ENCODE measurements at places on chromosomes 11 and 22.
A peak's percentile ranks its signal among the peaks of the same experiment; 100 is the strongest.

DNA sequence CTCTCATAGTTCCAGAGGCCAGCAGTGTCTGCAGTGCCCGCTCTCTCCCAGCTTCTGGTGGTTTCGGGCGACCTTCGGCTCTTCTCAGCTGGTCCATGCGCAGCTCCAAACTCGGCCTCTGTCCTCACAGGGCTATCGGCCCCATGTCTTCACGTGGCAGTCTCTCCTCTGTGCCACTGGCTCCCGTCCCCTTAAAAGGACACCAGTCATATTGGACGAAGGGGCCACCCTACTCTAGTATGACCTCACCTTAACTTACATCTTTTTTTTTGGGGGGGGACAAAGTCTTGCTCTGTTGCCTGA lies 13.8 kb downstream of the LTO1 start:
- no peak for DNase-seq

- peak; percentile 70 for DNase-seq
These were observed 549.1 kb downstream of the MN1 start for GRCh38 chr22:27252282-27253049.

- no peak for DNase-seq
These were observed 160.5 kb upstream of the DDI1 start for GRCh38 chr11:103875855-103876510.

DNA sequence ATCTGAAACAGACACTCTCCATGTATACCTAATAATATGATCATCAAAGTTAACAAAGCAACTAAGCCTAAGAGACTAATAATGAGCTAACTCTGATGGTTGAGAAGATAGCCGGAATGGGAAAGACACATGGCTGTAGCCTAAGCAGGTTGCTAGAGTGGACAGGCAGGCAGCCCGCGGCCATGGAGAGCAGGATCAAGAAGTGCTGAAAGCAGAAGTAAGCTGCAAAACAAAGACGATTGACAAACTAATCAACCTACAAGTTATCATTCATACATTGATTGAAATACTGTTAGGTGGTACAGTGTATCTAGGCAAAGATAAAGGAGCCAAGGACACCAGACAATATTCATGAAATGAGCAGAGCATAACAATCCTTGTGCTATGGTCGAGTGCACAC lies 29.3 kb downstream of the SLN start:
- no peak for DNase-seq

- peak; percentile 34 for DNase-seq
These were observed 346.6 kb downstream of the AASDHPPT start for GRCh38 chr11:106424111-106424510.

DNA sequence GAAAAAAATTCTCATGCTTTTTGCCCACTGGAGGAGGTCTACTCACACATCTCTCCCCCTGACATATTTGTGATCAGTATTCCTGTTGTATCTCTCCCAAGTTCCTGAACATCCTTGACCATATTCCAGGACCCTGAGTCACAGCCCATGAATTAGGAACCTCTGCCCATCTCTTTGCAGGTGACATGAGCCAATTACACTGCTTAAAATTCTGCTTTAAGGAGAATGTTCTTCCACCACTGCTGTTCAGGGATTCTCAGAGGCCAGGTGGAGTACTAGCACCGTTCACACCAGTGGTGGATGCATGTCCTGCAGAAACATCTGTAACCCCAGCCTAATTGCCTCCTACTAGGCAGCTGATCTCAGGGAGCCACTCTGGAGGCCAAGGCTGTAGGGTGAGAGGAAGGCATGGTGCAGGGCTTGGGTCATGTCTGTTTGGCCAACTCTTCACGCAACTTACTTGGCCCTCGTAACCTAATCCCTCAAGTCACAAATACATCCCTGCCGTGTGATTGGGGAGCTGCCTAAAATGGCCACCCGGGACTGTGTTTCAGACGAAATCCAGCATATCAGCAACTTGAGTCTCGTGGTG lies 104.8 kb downstream of the GGTLC2 start:
- no peak for DNase-seq

DNA sequence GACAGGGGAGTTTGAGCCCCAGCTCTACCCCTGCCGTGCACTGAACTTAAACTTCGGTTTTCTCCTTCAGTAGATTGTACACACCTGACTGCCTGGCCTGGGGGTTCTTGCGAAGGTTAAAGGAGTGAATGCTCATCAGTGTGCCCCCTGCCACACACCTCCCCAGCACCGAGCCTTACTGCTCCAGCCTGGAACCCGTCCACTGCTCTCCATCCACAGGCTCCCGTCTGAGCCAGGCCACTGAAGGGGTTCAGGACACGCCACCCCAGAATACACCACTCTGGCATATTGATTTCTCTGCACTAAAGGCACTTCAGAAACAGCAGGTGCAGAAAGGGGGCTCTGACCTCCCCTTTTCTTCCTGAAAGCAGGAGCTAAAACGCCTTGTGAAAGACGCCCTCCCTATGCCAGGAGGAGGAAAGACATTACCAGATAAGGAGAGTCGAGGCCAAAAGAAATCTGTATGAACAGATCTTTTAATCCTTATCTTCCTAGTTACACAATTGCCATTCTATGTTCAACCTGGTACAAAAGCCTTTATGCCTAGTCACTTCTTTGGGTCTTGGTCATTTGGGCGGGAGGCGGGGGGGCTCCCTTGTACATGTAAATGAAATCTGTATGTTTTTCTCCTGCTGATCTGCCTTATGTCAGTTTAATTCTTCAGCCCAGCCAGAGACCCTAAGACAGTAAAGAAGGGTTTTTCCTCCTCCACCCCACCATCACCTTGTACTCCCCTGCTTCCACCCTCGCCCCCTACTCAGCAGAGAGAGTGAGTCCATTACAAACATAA lies 1.9 kb upstream of the SSTR3 start:
- DNase-seq: no peak

DNA sequence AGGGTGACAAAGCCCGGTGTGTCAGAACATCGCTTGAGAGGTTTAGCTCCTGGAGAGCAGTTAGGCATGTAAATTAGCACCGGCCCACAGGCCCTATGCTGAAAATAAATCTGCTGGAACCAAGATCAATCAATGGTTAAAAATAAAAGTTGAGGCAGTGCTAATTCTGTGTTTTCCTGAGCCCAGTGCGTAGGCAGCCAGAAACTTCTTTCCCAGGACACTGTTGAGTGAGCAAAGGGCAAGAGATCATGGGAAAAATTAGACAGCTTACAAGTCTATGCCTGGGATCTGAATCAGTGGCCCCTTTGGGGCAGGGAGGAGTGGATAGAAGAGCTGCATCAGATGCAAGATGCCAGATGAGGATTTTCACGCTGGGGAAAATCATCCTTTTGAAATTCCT lies 539.2 kb downstream of the BUD13 start:
- DNase-seq: no peak

- DNase-seq: peak; percentile 59
These were observed 5.8 kb downstream of the PIWIL3 start for GRCh38 chr22:24768537-24769374.

- no peak for DNase-seq
These were observed 79.5 kb downstream of the RAB30 start for GRCh38 chr11:82992223-82992622.

- peak; percentile 12 for DNase-seq
These were observed 348.5 kb downstream of the TBC1D22A start for GRCh38 chr22:47110817-47111443.

- no peak for DNase-seq
These were observed 369 bp downstream of the DHCR7 start for GRCh38 chr11:71447791-71448256.

DNA sequence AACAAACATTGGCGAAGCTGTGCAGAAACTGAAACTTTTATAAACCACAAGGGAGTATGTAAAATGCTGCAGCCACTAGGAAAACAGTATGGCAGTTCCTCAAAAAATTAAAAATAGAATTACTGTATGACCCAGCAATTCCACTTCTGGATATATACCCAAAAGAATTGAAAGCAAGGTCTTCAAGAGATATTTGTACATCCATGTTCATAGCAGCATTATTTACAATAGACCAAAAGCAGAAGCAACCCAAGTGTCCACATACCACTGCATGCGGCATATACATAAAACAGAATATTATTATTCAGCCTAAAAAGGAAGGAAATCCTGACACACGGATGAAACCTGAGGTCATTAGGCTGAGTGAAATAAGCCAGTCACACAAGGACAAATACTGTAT lies 85.8 kb downstream of the RELT start:
- DNase-seq: no peak

GRCh38 chr11:66692446-66692845 lies 14.8 kb upstream of the RBM4B start:
- DNase-seq: no peak

DNA sequence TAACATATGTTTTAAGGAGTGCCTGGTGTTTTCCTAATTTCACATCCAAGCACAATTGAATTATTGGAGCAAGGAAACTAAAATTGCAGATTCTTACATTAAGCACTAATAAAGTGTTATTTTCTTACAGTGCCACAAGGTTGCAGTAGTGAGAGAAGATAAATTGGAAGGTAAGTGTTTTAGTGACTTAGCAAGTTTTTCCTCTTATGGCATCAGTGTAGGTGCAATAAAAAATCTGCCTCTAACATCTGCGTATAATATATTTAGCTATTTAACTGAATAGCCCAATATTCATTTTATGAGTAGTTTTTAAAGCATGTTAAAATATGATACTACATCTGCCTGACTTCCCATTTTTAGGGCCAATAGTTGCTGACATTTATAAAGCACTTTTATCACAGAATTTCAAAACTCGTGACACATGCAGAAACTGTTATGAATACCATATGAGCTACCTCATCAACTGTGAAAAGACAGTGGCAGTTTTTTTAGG lies 19.0 kb downstream of the POLD3 start:
- peak; percentile 75 for DNase-seq

GRCh38 chr22:30220338-30221012 lies 26.1 kb downstream of the LIF start:
- DNase-seq: no peak

DNA sequence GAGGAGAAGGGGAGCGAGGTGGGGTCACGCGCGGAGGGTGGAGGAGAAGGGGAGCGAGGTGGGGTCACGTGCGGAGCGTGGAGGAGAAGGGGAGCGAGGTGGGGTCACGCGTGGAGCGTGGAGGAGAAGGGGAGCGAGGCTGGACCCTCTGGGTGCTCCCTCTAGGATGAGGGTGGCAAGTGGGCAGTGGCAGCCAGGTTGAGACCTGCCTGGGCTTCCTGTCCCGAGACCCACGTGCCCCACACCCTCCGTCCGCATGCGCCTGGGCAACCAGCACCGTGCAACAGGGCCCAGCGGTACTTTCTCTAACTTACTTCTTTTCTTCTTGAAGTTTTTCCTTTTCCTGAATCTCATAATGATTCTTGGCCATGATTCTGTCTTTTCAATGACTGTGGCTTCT lies 11.1 kb downstream of the MRPL21 start:
- no peak for DNase-seq

GRCh38 chr11:61160487-61161189 lies 588 bp downstream of the VPS37C start:
- DNase-seq: no peak

DNA sequence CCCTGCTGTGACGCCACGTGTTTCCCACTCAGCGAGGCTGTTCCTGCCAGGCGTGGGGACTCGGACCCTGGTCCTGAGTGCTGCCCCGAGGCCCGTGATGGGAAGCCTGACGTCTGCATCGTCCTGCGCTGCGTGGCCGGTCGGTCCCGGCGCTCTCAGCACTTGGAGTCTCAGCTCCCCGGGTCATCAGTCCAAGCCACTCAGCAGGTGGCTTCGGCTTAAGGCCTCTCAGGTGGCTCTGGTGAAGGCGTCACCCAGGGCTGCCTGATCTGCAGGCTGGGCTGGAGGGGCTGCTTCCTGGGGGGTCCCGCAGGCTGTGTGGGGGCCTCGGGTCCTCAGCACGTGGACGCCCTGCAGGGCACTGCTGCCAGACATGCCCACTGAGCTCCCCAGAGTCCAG lies 35.3 kb downstream of the BRSK2 start:
- DNase-seq: no peak

DNA sequence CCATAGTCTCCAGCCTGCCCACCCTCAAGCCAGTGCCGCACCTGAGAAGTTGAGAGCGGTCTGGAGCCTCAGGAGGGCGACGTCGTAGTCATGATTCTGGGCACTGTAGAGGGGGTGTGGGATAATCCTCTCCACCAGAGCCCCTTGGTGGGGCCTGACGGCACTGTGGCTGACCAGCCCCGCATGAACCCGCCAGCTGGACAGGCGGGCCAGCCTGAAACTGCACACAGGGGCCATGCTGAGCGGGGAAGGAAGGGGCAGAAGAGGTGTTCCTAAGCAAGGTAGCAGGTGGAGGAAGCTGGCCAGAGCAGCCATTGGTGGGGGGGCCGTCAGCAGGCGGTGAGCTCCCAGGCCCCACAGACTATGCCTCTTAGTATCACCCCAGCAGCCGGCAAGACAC lies 13.1 kb downstream of the TMPRSS5 start:
- no peak for DNase-seq

GRCh38 chr22:20589614-20590476 lies 82.4 kb downstream of the MED15 start:
- DNase-seq: no peak

- DNase-seq: no peak
These were observed 32.3 kb downstream of the LINC01488 start for GRCh38 chr11:69513663-69514224.

- DNase-seq: no peak
These were observed 330 bp downstream of the ACP2 start for GRCh38 chr11:47248304-47248663.

DNA sequence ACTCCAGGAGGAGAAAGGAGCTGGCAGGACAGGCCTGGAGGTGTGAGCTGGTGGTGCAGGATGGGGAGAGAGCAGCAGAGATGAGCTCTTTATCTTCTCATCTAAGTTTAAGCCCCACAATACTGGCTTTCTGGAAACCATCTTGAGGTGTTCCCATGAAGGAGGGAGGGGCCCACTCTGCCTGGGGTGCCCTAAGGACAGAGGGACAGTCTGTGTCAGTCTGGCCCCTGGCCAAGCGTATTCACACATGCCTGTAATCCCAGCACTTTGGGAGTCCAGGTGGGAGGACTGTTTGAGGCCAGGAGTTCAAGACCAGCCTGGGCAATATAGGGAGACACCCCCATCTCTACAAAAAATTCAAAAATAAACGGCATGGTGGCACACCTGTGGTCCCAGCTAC lies 8.9 kb downstream of the SERHL2 start:
- no peak for DNase-seq

- no peak for DNase-seq
These were observed 33.9 kb downstream of the ARHGAP1 start for GRCh38 chr11:46666516-46666915.

DNA sequence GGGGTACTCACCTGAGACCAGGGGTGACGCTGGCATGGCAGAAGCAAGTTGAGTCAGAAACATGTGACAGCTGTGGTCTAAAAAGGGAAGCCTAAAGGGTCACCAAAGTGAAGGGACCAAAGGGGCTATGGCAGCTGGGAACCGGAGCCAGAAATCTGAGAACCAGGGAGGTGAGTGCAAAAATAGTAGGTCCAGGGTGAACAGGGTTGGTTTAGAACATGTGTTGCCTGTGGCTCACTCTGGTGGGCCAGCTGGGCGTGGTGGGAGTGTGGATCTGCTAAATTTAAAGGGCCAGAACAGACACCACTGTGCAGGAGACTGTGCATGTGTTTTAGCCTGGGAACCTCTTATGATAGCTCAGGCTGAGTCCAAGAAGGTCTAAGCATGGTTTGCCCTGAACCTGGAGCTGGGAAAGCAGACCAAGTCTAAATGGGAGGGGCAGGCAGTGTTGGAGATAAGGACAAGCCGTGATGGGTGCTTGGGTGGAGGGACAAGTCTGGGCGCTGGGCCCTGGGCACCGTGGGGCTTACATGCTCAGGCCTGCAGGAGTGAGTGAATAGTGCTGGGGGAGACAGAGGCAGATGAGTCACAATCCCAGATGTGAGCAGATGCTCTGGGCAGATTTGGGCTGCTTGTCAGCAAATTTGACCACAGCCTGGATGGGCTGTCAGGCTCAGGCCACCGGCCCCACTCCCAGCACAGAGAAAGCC lies 41.4 kb upstream of the ZBED5 start:
- peak; percentile 72 for DNase-seq

All from fibroblast of gingiva (primary cell).